ENCODE measurements at places on chromosomes 11 and 22.

GRCh38 chr22:50676180-50676636 is 3.6 kb downstream of the SHANK3 start:
- DNase-seq = no peak

DNA sequence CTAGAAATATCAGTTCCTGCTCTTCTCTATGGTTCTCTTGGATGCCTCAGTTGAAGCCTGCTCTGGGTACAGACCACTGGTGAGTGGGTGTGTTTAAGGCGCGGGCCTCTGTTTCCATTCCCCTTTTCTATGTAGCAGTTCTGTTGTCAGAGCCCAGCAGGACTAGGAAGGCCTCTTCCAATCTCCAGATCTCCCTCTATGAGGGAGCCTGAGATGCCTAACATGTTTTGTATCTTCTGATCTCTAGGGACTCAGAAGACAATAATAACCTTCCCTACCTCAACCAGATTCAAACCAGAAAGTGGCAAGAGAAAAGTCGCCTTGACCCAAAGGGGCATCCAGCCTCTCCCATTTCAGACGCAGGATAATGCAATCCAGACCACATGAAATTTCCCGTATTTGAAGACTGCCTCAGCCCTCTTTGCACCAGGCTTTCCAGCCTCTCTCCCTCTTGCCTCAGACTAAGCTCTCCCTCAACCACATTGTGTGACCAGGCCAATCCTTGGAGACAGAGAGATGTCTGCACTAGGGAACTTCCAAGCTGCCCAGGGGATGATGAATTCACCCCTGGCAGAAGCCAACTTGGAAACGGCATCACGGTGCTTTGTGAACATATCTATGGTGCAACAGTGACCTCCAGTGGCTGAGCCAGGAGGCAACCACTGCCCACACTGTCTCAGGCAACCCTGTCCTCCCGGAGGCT is 150.1 kb upstream of the UBASH3B start:
- peak; percentile 39 for DNase-seq

DNA sequence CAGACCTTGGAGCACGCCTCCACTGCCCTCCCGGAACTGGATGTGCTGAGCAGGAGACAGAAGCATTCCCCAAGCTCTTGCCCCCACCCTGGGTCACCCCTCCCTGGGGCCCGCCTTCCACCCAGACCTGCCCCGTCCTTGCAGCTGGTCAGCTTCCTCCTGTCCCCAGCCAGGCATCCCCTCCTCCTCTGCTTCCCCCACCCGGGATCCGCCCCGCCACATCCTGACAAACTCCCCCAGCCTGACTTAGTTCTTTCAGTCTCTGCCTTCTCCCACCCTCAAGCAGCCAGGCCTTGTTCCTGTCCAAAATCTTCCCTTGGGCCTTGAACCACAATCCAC is 1.1 kb upstream of the PLXNB2 start:
- no peak for DNase-seq

DNA sequence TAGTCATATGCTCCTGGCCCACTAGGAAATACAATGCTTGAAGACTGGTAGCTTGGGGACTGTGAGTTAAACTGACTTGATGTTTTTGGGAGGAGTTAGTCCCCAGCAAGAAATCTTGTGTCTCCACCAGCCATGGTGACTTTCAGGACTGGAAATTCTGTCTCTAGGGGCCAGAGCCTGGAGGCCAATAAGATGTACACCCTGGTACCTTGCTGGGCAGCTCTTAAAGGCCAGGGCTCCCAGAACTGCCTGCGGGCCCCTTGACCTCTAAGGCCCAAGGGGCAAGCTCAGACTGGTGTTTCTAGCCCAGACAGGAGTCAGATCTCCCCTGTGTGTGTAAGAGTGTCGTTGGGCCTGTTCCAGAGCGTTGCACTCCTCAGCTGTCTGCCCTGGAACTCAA is 128.7 kb upstream of the C11orf58 start:
- DNase-seq = no peak

GRCh38 chr11:12362857-12363256 is 14.5 kb upstream of the PARVA start:
- peak; percentile 23 for DNase-seq

GRCh38 chr22:29870574-29870973 is 12.4 kb upstream of the MTMR3 start:
- peak; percentile 17 for DNase-seq

DNA sequence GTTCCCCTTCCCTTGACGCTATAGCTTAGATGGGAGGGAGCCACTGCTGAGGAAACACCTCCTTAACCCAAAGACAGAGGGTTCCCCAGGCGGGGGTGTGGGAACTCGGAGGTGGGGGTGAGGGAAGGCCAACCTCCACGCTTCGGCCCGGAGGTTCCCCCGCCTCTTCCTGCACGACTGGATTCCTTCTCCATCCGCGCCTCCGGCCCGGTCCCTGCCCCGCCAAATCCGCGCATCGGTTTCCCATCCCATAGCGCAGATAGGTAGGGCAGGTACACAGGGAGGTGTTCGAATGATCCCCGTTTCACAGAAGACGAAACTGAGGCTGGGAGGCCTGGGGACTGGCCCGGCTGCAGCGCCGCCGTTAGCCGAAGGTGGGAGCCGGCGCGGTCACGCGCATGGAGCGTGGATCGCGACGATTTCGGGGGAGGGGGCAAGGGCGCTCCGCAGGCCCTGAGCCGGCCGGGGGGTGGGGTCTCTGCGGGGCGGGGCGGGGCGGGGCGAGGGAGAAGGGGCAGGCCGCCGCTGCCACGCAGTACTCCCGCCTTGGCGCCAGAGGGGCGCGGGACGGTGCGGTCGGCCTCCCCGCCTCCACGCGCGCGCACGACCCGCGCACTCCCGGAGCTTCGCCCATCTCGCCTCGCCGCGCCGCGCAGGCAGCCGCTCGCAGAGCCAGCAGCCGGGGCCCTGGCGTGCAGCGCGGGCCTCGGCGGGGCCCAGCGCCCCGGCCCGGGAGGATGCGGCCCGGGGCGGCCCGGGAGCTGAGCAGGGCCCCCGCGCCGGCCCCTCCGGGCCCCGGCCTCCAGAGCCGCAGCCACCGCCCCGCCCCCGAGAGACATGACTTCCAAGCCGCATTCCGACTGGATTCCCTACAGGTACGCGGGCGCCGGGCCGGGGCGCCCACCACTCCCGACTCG is at the start of gene TUB:
TUB (plus strand) TSS at position 538 of the 917 bp plus-strand sequence; CDS start at position 838, 300 bp downstream.
- DNase-seq = no peak

GRCh38 chr11:72604256-72604655 is 70.0 kb downstream of the PDE2A start:
- no peak for DNase-seq

- no peak for DNase-seq
Measured at GRCh38 chr11:20172721-20173447, 12.6 kb upstream of the DBX1 start.

DNA sequence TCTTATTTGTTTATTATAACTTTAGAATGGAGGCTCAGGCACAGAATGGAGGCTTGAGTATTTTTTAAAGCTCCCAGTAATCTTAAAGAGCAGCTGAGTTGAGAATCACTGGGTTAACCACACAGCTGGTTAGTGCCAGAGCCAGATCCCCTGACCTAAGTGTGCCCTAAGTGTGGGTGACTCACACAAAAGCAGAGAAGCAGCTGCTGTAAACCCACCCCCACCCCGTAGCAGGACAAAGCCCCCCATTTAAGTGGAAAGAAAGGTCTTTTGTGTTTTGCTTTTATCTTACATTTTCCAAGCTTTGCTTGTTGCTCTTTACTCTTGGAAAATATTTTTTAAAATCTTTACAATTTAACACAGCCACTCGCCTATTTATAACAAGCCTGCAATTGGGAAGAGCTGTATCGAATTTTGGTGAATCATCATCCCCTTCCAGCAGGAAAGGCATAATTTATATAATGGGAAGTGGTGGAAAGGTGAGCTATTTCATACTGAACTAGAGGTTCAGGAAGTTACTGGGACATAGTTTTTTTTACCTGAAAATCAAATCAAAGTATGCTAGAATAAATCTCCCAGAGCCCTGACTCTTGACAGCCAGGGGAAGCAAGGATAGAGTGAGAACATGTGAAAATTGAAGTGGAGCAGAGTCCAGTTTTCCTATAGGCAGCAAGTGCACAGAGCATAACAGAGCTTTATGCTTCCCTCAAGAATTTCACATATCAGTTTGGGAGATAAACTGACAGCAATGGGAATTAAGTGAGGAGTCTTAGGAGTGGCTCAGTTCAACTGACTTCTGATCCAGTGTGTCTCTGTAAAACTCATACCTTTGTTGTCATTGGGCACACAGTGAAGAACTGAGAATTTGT is 405.7 kb downstream of the AASDHPPT start:
- DNase-seq = no peak

GRCh38 chr22:24550902-24551435 is 4.0 kb downstream of the GUCD1 start:
- no peak for DNase-seq

DNA sequence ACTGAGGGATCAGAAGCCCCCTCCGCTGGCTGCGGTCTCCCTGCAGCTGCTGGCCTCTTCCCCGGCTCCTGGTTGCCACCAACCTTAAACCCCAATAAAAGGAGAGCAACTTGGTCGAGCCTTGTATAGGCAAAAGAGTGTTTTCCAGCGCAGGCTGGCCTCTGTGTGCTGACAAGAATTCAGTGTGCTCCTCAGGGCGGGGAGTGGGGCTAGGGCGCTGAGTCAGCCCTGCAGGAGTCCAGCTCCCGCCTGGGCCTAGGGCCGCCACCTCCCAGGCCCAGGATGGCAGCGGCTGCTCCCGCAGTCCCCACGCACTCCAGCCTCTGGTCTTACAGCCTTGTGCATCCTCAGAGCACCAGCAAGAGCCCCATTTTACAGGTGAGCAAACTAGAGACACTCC is at the start of gene SHISAL1:
SHISAL1 (minus strand) TSS at position 186 of the 400 bp plus-strand sequence. CDS start 12,006 bp downstream, outside the sequence.
- no peak for DNase-seq

- DNase-seq = peak; percentile 21
Measured at GRCh38 chr11:93225662-93226061, 27.9 kb upstream of the SLC36A4 start.

DNA sequence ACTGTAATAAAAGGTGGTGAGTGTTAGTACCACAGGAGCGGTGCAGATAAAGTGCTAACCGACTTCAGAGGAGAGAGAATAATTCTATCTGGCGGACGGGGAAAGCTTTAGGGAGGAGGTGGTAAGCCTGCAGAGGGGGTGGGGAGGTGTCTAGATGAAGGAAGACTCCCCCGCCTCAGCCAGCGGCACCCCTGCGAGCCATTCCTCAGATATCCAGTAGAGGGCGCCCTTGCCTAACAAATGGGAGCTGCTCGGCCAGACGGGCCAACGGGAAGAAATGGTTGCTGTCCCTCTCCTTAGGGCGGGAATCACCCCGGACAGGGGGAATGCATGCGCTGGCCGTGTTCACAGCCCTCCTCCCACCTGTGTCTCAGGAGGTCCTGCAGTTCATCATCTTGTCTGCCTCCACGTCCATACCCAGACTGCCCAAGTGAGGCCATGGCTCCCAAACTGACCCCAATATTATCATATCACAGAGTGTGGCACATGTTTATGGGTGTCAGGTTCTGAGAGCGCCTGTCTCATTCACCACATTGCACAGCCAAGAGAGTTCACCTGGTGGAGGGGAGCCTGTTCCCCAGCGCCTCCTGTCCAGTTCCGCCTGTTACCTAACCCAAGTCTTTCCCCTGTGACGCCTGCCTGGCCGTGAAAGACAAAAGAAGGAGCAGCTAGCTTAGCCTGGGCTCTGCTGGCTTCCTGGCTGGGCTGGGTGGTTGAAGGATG is 85.5 kb downstream of the ST3GAL4 start:
- DNase-seq = peak; percentile 59

DNA sequence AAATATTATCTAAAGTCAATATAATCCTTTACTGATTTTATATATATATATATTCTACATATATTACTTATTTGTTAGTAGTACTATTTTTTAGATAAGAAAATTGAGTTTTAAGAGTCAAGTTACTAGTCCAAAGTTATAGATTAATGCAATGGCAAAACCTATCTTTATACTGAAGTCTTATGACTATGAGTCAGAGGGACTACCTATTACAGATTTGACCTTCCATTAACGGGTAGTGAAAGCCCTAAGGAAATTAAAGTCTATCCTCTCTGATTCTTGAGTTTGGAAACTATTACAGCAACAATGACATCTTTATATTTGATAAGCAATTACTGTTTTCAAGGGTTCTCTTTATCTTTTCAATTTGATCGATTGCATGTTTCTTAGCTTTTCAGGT is 315.8 kb downstream of the CASP12 start:
- no peak for DNase-seq

DNA sequence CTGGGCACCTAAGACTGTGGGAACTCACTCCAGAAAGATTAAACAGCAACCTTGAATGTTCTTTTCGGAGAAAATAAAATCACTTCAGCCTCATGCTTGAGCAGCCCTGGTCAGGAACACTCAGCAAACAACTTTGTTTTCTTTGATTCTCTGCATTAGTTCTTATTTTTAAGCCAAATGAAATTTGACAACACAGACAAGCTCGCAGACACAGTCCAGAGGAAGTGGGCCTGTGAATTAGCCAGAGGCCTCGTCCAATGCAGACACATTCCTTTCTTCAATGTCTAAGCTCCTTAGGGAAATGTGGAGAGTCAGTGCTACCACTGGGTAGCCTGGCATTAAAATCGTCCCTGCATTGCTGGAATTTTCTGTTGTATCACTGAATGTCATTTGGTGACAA is 62.9 kb upstream of the CSNK2A3 start:
- no peak for DNase-seq

GRCh38 chr11:68692115-68692514 is 7.8 kb downstream of the GAL start:
- DNase-seq = no peak

- DNase-seq = peak; percentile 50
Measured at GRCh38 chr11:18578975-18579598, 9.4 kb downstream of the UEVLD start.

- no peak for DNase-seq
Measured at GRCh38 chr11:106021181-106021966, 666 bp downstream of the MSANTD4 start.

- no peak for DNase-seq
Measured at GRCh38 chr11:69400140-69400539, 81.3 kb upstream of the LINC01488 start.

GRCh38 chr11:2444821-2445745 is at the start of gene KCNQ1:
TSS of gene KCNQ1 (plus strand) at chr11:2445008. CDS start at chr11:2445099, 91 bp downstream.
- peak; percentile 38 for DNase-seq

GRCh38 chr22:31490496-31490925 is 869 bp upstream of the EIF4ENIF1 start:
- DNase-seq = peak; percentile 73

DNA sequence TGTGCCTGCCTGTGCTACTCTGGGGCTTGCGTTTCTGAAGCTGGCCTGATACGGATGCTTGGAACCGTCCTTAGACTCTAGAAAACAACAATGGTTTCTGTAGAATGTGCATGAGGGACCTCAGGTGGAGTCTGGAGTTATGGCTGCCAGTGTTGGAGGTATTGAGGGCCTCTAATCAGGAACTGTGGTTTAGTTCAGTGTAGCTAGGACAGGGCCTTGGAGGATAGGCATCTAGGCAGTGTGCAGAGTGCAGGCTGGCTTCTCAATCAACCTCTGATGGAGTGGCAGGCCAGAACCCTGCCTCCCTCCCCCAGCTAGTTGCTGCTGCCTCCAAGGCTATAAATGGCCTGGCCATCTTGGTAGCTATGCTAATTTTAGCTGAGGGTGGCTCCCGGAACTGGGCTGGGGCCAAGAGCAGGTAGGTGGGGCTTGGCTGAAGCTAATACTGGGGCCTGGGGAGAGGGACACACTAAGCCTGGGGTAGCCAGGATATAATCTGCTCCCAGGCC is 4.0 kb downstream of the STIM1 start:
- no peak for DNase-seq

All from CD4-positive, alpha-beta T cell treated with Interleukin-4 for 4 hours (primary cell).